ENCODE measurements at places on chromosomes 3 and 15.
A peak's percentile ranks its signal among the peaks of the same experiment; 100 is the strongest.

DNA sequence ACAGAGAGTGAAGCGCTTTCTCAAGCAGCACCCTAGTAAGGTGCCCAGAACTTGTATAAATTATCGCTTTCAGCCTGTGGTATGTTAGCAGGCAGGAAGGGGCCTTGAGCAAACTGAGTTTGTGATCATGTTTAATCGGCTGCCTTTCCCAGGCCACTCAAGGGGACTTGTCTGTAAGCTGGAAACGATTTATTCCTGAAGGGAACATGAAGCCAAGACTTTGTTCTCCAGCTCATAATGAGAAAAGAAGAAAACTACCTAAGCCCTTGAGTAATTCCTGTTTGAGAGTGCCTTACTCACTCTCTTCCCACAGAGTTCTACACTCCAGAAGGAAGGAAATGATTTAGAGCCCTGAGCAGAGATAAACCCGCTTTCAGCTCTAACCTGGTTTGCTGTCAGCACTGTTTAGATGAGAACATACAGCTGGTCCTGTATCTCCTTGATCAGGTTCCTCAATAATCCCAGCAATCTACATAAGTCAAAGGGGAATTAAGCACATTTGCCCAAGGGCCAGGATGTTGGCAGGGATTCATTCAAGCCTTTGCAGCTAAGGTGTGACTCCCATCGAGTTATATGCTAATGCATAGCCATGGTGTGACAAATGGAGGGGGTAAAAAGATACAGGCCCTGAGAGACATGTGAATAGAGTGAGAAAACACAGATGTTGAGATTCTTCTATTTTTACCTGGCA is 187.7 kb upstream of the SLC24A5 start:
- H3K27ac ChIP-seq, result no peak overlapping the region
- no peak for DNase-seq
- H3K4me1 ChIP-seq, result peaks cover 10% of the 10 kb centered on the region
- H3K36me3 ChIP-seq, result no peaks in the 10 kb centered on the region
- no peak overlapping the region for H3K4me3 ChIP-seq

DNA sequence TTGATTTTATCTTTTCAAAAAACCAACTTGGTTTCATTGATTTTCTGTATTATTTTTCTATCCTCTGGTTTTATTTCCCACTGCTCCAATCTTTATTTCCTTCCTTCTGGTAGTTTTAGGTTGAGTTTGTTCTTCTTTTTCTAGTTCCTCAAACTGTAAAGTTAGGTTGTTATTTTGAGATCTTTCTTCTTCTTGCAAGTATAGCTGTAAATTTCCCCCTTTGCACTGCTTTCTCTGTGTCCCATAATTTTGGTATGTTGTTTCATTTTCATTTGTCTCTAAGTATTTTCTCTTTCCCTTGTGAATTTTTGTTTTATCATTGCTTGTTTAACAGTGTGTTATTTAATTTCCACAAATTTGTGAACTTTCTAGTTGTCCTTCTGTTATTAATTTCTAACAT is 120.0 kb downstream of the PLD1 start:
- H3K4me3 ChIP-seq, result no peak overlapping the region
- no peak for DNase-seq
- no peak overlapping the region for H3K27ac ChIP-seq
- H3K36me3 ChIP-seq, result no peaks in the 10 kb centered on the region
- H3K27me3 ChIP-seq, result peaks cover 4% of the 10 kb centered on the region
- H3K4me1 ChIP-seq, result no peaks in the 10 kb centered on the region

DNA sequence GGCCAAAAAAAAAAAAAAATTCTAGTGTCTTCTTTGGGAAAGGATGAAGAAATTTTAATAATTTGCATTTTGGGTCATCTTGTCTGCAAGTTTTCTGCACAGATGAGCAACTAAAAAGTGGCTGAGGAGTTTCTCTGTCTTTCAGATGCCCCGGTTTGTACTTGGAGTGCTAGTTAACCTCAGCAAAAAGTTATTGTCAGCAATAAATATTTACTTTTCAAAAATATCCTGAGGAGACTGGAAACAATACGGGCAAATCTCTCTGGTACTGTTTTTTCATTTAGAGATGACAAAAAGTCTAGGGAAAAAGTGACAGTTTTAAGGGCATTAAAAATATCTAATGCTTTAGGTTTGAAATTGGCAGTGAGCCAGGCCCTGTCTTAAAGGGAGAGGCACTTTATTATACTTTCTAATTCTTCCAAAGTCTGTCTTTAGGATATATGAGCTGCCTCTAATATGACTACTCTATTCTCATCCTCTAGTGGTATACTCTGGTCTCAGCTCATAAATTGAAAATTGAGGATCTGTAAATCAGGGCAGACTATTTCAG is 436.0 kb upstream of the NR2F2 start:
- no peaks in the 10 kb centered on the region for H3K27me3 ChIP-seq
- H3K4me3 ChIP-seq, result no peak overlapping the region
- DNase-seq, result no peak
- H3K36me3 ChIP-seq, result peaks cover 19% of the 10 kb centered on the region

DNA sequence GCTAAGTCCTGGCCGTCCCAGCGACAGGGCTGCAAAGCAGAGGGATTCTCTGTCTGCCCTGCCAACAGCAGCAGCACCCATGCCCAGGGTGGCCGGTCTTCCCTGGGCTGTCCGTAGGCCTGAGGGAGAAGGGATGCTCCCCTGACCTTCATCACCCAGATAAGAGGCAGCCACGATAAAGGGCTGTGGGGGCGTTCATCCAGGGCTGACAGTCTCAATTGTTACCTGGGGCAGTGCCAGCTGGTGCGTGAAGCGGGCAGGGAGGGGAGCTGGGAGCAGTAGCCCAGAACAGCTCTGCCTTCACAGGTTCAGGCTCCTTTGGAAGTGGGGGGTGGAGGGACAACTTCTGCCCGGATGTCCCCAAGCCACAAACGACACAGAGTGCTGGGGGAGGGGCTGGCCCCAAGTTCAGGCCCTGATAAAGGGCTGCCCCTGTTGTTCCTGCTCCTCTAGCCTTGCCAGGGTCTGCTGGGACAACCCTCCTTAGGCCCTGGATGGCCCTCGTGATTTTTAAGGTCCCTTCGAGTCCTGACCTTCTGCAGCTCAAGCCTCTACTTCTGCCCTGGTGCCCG is 94.7 kb downstream of the RAB11A start:
- no peak overlapping the region for H3K4me3 ChIP-seq
- H3K27me3 ChIP-seq, result peaks cover 18% of the 10 kb centered on the region
- no peaks in the 10 kb centered on the region for H3K36me3 ChIP-seq
- H3K27ac ChIP-seq, result no peak overlapping the region
- DNase-seq, result peak; percentile 30

GRCh38 chr3:197591816-197592215 is 36.0 kb upstream of the BDH1 start:
- peaks cover 3% of the 10 kb centered on the region for H3K27me3 ChIP-seq
- no peak overlapping the region for H3K27ac ChIP-seq
- no peaks in the 10 kb centered on the region for H3K36me3 ChIP-seq
- peaks cover 41% of the 10 kb centered on the region for H3K4me1 ChIP-seq

- no peaks in the 10 kb centered on the region for H3K4me1 ChIP-seq
- no peak overlapping the region for H3K27ac ChIP-seq
Measured at GRCh38 chr3:30779686-30780287, 114.7 kb downstream of the GADL1 start.

- peaks cover 38% of the 10 kb centered on the region for H3K4me1 ChIP-seq
- H3K27me3 ChIP-seq, result no peaks in the 10 kb centered on the region
- H3K36me3 ChIP-seq, result peaks cover 23% of the 10 kb centered on the region
- no peak overlapping the region for H3K4me3 ChIP-seq
Measured at GRCh38 chr3:124814620-124815421, 72.3 kb downstream of the ITGB5 start.

DNA sequence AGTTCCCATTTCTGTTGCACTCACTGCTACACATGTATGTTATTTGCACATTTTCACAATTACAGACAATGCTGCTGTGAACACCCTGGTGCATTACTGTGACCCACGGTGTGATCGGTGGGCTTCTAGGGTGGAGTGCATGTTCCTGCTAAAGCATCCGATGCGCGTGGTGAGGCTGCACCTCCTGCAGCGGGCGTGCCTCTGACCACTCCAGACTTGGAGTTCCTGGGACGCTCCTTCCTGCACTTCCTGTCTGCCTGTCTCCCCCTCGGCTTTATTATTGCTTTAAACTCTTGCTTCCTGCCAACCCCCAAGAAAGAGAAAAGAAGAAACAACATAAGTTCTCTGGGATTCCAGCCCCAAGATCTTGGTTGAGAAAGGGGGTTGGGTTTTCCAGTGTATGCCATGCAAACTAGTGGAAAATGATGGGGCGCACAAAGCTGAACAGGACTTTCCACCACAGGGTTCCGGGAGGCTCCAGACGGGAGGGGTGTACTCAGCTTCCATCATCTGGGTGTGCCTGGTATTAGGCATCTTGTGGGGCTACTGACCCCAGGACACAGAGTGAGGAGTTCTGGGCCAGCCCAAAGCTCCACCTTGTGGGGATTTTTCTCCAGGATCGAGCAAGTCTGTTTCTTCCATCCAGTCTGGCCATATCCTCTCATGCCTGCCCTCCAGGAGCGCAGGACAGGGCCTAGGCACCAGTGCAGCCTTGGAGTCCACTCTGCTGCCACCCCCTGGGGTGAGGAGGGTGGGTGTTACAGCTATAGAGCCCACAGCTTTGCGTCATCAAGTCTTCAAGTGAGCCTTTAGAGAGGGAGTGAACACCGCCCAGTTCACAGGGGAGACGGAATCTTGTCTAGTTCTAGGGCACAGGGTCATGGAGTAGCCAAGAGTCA is 11.2 kb downstream of the RPL32 start:
- no peak for DNase-seq
- H3K4me3 ChIP-seq, result no peak overlapping the region

- H3K36me3 ChIP-seq, result no peaks in the 10 kb centered on the region
- peaks cover 3% of the 10 kb centered on the region for H3K27me3 ChIP-seq
- peaks cover 20% of the 10 kb centered on the region for H3K4me1 ChIP-seq
Measured at GRCh38 chr15:87345961-87346360, 910.6 kb downstream of the NTRK3 start.

- no peak overlapping the region for H3K4me3 ChIP-seq
- peak; percentile 67 for DNase-seq
- peaks cover 3% of the 10 kb centered on the region for H3K36me3 ChIP-seq
- peaks cover 10% of the 10 kb centered on the region for H3K4me1 ChIP-seq
Measured at GRCh38 chr3:49703443-49703927, 14.1 kb downstream of the RNF123 start.

- no peaks in the 10 kb centered on the region for H3K4me1 ChIP-seq
- no peak overlapping the region for H3K27ac ChIP-seq
- H3K36me3 ChIP-seq, result no peaks in the 10 kb centered on the region
- DNase-seq, result no peak
- H3K4me3 ChIP-seq, result no peak overlapping the region
Measured at GRCh38 chr3:74891312-74891711, 276.9 kb upstream of the CNTN3 start.

DNA sequence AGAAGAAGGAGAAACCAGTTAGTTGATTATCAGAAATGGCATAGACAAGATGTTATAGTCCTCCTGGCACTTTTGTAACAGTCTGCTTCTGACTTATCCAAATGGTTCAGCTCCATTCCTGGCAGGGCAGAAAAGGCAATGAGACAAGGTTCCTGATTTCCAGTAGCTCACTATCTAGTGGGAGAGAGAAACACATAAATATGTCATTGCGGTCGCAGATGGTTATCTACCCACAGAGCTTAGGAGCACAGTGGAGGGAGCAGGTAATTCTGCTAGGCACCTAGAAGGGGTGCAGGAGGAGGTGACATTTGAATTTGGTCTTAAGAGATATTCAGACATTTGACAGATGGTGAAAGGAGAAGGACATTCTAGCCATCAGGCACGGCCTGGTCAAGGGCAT is 78.1 kb downstream of the TAMM41 start:
- H3K36me3 ChIP-seq, result no peaks in the 10 kb centered on the region
- H3K4me1 ChIP-seq, result peaks cover 27% of the 10 kb centered on the region
- no peak overlapping the region for H3K4me3 ChIP-seq
- DNase-seq, result no peak
- no peak overlapping the region for H3K27ac ChIP-seq

- peak overlapping the region; percentile 18 for H3K4me3 ChIP-seq
- no peak for DNase-seq
- H3K27me3 ChIP-seq, result no peaks in the 10 kb centered on the region
Measured at GRCh38 chr3:150073513-150073912, 102.8 kb upstream of the PFN2 start.

DNA sequence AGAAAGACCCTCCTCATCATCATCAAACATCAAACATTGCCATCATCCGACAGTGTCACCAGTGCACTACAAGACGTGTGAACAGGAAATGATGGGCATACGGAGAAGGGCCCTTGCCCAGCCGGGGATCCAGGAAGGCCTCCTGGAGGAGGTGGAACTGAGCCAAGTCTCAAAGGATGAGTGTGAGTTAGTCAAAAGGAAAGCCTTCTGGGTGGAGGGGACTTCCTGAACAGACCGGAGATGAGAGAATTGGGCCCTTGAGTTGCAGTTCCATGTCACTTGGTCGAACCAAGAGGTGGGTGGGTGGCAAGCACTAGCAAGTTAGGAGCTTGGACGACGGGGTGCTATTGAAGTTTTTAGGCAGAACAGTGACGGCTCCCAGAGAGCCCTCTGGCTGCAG is 8.5 kb downstream of the SEMA4B start:
- peaks cover 42% of the 10 kb centered on the region for H3K36me3 ChIP-seq
- H3K4me3 ChIP-seq, result no peak overlapping the region
- H3K27me3 ChIP-seq, result no peaks in the 10 kb centered on the region
- H3K27ac ChIP-seq, result no peak overlapping the region

- H3K4me1 ChIP-seq, result peaks cover 52% of the 10 kb centered on the region
- no peak for DNase-seq
- peaks cover 19% of the 10 kb centered on the region for H3K27me3 ChIP-seq
- H3K27ac ChIP-seq, result no peak overlapping the region
- H3K4me3 ChIP-seq, result no peak overlapping the region
Measured at GRCh38 chr3:14282001-14282705, 103.5 kb downstream of the LSM3 start.

DNA sequence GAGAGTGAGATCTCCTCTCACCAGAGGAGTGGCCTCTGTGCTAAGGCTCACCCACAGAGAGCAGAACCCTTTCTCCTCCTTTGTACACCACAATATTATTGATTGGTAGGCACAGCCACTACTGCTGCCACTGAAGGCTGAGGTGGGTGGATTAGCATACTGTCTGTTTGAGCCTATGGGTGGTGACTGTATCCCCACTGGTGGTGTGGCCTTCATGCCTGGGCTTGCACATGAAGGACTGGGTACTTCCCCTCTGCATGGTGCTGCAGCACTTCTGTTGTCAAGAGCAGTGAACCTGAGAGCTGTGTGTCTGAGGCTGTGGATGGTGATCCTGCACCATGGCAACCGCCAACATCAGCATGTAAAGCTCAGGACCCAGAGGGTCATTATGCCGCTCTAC is 35.7 kb upstream of the NECTIN3 start:
- H3K4me3 ChIP-seq, result no peak overlapping the region
- H3K4me1 ChIP-seq, result no peaks in the 10 kb centered on the region
- no peaks in the 10 kb centered on the region for H3K27me3 ChIP-seq
- no peak overlapping the region for H3K27ac ChIP-seq
- DNase-seq, result no peak

- peaks cover 13% of the 10 kb centered on the region for H3K36me3 ChIP-seq
- peak; percentile 18 for DNase-seq
- H3K27me3 ChIP-seq, result peaks cover 5% of the 10 kb centered on the region
Measured at GRCh38 chr15:41772720-41773331, 1.5 kb upstream of the MAPKBP1 start.
